GM23338 (cell line): ENCODE measurements at places on chromosomes 2 and 18.

- no peak for DNase-seq
Observed at GRCh38 chr2:105573490-105573889, 171.2 kb upstream of the NCK2 start.

DNA sequence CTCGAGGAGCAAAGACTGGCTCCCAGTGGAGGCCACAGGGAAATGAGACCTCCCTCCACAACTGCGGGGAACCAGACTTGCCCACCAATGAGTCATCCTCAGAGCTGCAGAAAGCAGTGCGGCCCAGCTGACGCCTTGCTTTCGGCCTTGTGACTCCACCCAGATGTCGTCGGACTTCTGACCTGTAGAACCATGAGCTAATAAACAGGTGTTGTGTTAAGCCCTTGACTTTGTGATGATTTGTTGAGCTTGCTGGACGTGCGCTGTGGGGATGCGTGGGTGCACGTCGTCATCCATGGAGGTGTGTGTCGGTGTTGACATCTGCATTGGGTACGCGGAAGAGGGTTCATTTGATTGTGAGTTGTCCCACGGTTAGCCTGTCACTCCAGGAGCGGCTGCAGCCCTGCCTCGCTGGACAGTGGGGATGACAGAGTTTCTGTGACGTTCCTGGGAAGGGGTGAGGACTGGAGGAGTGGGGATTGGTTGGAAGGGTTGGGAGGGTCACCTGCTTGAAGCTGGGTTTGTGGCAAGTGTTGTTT lies 154.1 kb downstream of the SH3BP4 start:
- DNase-seq = no peak

- no peak for DNase-seq
Observed at GRCh38 chr18:41226911-41227310, 728.1 kb upstream of the PIK3C3 start.

- no peak for DNase-seq
Observed at GRCh38 chr18:28147674-28148171, 29.2 kb downstream of the CDH2 start.

- DNase-seq = no peak
Observed at GRCh38 chr2:72111061-72111460, 36.6 kb downstream of the CYP26B1 start.

- DNase-seq = no peak
Observed at GRCh38 chr2:207825045-207825954, 55.6 kb upstream of the FZD5 start.
